ENCODE measurements at places on chromosomes 13 and 19.

DNA sequence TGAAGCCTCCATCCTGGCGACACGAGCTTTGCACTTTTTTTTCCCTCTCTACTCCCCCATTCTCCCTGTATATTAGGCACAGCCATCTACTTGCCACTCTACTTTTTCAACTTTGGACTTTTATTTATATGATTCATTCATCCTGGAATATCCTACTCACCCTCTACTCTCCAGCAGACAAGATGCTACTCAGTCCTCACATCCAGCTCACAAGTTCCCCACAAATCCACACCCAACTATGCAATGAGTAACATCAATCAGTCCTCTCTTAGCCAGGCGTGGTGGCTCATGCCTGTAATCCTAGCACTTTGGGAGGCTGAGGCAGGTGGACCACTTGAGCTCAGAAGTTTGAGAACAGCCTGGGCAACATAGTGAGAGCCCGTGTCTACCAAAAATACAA is 23.9 kb upstream of the URAD start:
- DNase-seq, result no peak

DNA sequence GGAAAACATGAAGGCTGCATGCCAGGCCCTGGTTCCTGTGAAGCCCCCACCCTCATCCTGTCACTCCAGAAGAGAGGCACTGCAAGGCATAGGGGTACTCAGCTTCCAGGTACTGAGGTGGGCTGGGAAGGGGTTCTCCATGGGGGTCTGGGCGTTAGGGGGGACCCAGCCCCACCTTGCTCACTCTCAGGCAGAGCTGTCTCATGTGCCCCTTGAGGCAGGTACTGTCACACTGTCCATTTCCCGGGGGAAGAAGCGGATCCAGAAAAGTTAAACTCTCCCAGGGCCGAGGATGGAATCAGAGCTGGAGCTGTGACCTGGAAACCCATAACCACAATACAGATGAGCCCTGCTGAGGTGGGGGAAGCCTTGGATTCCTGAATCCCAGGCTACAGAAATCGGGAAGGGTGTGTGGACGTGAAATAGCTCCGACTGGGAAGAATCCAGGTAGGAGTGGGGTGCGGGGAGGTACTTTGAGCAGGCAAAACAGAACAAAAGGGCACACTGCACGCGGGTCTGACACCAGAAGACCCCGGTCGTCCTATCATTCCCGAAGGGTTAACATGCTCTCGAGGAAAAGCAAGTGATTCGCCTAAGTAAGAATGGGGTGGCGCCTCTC is 540 bp upstream of the USE1 start:
- no peak for DNase-seq

DNA sequence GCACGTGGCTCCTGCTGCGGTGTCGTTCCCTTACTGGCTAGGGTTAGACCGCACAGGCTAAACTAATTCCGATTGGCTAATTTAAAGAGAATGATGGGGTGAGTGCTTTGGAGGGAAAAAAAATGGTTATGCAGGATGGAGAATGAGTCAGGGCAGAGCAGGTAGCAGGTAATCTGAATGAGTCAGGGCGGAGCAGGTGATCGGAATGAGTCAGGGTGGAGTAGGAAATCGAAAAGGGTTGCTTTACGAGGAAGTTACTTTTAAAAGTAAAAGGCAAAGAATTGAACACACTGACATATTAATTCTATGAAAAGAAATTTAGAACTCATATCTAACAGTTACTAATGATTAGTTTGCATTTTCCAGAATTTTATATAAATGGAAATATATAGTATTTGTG is 335.5 kb downstream of the FOXO1 start:
- no peak for DNase-seq

DNA sequence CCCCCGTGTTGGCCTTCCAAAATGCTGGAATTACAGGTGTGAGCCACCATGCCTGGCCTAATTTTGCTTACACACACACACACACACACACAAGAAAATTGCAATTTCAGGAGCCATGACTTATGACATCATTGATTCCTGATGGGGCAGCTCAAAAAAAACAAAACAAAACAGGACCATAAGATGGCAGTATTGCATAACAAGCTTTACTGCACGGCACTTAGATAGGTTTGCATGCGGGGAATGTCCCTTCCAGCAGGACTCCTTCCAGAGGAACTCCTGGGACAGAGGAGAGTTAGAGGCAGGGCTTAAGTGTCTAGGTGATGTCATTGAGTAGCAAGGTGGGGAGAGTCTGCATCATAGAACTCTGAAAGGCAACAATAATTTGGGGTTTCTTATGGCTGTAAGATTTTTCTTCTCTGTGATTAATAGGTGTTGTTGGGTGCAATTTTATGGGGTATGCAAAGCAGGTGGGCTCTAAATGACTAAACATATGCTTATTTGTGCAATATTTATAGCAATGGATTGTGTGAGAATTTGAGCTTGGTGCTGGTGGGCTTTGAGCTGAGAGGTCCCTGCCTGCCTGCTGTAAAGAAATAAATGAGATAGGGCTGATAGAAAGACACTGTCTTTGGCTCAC is 9.0 kb upstream of the ACSBG2 start:
- peak; percentile 53 for DNase-seq

DNA sequence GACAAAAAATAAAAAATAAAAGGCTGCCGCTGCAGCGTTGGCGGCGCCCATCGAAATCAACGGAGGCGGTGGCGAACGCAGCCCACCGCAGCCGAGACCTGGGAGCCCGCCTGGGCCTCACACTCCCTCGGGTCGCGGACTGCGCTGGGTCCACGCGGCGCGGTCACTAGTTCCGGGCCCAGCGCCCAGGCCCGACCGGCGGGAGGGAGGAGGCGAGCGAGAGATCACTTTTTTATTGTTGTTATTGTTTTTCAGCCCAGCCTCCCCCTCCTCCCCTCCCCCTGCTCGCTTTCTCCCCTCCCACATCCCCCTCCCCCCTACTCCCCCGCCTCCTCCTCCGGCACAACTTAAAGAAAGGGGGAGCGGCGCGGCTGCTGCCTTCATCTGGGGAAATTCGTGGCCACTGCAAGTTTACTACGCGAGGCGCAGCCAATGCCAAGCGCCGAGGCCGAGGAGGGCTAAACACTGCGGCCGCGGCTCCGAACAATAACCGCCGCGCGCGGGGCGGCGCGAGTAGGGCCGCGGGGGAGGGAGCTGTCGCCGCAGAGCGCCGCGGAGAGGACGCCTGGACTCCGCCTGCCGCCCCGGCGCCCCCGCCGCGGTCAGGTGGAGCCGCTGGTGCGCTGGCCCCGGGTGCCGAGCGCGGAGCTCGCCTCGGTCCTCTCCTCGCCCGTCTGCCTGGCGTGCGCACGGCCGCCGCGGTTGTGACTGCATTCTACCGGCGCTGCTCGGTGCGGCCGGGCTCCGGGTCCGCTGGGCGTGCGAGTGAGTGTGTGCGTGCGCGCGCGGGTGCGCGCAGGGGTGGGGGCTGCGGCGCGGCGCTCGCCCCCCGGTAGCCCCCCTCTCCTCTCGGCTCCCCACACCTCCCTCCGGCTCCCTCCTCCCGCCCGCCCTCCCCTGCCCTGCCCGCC is 505 bp upstream of the ZIC2 start:
- peak; percentile 91 for DNase-seq

- DNase-seq, result no peak
These were observed 1.2 kb downstream of the KL start for GRCh38 chr13:33017323-33017929.

- no peak for DNase-seq
These were observed 139.9 kb downstream of the ZNF675 start for GRCh38 chr19:23547156-23547555.

DNA sequence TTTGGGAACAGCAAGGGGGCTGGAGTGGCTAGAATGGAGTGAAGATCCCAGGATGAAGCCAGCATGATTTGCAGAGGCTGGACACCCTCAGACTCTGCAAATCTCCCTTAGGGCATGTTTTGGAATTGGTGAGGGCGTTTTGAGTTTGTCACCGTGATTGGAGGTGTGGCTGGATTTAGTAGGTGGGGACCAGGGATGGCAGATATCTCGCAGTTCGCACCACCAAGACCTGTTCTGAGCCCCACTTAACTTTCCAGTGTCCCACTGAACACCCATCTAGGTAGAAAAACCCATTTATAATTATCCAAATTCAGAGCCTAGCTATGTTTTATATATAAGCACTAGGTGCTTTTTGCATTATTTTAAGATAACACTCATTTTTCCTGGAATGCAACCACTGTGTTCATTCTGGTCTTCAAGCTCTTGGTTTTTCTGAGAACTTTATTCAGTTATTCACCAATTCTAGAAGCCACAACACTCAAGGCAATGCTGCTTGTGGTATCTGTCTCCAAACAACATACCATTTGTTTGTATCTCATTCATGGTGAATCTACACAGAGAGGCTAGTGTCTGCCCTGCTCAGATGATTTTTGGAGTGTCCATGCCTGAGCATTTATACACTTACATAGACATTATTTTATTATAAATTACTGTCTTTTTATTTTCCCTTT is 3.0 kb upstream of the NANOS2 start:
- no peak for DNase-seq

GRCh38 chr19:51547397-51548212 is 16.1 kb upstream of the SIGLEC6 start:
- no peak for DNase-seq

DNA sequence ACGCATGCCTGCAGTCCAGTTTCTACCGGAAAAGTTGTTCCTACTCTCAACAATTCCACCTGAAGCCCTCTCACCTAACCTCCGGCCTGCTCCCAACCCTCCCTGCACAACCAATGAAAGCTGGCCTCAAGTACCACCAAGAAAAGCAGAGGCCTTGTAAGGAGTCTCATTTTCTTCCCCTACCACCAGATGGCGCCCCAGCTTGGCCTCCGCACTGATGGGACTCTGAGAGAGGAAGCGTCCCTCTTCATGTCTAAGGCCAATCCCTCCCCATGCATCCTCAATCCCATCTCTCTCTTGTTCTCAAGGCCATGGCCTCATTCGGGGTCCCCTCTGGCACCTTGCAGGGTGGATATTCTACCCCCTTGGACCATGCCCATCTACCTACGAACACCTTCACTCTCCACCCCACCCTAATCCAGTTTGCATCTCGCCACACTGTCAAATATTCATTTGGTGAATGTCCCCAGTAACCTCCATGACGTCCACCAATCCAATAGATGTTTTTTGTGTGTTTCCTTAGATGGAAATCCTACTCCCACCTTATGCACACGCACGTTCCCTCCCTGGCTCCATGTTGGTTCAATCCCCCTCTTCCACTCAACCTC is 412.8 kb downstream of the ZNF536 start:
- DNase-seq, result no peak

DNA sequence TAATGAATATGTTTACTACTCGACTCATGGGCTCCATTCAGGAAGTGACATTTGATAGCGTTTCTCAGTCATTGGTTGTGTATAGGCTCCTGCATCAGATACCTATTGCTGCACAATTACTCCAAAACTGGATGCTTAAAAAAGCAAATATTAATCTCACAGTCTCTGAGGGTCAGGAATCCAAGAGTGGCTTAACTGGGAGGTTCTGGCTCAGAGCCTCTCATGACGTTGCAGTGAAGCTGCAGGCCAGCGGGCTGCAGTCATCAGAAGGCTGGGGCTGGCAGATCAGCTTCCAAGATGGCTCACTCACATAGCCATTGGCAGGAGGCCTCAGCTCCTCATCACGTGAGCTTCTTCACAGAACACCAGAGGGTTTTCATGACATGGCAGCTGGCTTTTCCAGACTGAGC is 525.1 kb upstream of the NBEA start:
- no peak for DNase-seq

GRCh38 chr19:42655748-42656147 is 61.0 kb upstream of the CEACAM8 start:
- DNase-seq, result no peak

DNA sequence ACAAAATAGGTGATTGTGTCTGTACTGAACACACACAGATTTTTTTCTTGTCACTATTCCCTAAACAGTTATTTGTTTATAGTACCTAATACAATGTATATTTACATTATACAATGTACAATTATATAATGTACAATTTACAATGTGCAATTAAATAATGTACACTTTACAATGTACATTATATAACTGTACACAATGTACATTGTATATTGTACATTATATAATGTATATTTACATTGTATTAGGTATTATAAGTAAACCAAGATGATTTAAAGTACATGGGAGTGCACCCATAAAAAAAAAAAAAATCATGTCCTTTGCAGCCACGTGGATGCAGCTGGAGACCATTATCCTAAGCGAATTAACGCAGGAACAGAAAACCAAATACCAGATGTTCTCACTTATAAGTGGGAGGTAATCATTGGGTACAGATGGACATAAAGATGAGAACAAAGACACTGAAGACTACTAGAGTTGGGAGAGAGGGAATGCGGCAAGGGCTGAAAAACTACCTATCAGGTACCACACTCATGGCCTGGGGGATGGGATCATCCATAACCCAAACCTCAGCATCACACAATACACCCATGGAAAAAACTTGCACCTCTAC is 68.1 kb downstream of the ABCC4 start:
- DNase-seq, result no peak

DNA sequence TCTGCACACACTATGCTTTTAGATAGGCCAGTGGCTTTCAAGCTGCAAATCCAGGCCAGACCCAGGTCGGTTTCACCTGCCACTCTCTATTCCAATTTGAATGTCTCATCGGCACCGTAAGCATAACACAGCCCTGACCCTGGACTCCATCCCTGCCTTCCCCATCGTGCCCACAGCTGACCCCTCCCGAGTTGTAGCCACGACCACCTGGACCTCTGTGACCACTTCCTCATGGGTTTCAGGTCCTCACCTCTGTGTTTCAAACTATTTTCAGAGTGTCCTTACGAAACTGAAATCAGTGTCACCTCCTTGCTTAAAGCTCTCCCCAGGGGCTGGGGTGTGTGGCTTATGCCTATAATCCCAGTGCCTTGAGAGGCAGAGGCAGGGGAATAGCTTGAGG is 9.0 kb upstream of the HSH2D start:
- DNase-seq, result no peak

DNA sequence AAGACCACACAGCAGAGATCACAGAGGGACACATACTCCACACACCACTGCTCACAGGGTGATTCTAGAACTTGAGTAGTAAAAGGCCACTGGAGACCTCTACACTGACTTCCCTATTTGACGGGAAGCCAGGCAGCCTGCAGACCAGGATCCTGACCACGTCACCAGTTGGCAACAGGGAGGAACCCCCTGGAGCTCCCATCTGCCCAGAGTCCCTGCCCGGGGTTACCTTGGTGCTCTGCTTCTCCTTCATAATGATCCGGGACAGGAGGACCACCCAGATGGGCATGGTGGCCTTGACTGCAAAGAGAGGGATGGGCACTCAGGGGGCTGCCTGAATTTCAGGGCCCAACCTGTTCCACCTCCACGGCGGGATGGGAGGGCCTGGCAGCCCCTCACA is 932 bp downstream of the SLC35E1 start:
- peak; percentile 40 for DNase-seq

DNA sequence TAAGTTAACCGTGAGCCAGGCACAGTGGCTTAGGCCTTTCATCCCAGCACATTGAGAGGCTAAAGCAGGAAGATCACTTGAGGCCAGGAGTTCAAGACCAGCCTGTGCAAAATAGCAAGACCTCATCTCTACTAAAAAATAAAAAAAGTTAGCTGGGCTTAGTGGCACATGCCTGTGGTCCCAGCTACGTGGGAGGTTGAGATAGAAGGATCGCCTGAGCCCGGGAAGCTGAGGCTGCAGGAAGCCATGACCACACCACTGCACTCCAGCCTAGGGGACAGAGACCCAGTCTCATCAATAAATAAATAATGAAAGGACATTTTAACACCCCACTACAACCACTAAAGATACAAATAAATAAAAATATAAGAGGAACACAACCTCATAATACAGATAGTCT is 21.6 kb downstream of the LSM14A start:
- no peak for DNase-seq

GRCh38 chr13:31069808-31070534 is 91.7 kb downstream of the HSPH1 start:
- DNase-seq, result no peak
